ENCODE measurements at places on chromosomes 7 and 10.

GRCh38 chr10:125022671-125023070 lies 80.7 kb downstream of the ZRANB1 start:
- no peak for DNase-seq

DNA sequence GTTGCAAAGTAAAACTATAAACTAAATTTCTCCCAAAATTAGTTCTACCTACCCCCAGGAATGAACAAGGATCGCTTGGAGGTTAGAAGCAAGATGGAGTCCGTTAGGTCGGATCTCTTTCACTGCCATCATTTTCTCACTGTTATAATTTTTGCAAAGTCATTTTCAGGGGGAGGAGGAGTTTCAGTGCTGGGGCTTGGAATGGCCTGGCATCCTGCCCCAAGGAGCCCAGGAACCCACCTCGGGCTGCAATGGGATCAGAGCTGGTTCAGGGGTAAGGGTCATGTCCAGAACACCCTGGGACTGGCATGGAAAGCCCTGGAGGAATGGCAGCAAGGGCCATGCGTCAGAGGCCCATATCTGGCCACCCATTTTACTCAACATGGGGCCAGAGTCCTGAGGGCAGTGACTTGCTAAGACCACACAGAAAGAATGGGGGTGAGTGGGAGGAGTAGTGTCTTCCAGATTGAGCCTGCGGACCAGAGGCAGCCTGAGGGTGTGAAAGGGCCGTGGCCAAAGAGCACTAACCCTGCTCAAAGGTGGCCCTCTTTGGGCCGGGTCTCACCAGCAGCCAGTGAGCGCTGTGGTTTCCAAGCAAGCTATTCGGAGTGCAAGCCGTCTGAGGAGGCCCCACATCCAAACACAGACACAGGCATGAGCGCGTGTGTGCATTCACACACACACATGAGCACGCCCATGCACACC lies 31.8 kb downstream of the GPRIN2 start:
- no peak for DNase-seq

DNA sequence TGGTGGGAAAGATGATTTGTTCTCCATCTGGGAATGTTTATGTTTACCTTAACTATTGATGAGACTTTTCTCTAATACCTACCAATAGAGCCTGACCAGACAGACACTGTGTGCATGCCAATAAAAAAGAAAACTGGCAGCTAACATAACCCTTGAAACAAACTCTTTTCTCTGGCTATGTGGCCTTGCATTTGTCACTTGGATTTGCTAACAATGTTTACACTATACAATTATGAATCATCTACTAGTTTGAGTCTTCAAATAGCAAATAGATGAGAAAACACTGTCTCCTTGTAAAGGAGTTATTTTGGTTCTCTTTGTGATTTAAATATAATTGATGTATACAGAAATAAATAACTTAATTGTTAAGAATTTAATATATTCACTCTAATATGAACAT lies 273.1 kb downstream of the SEMA3D start:
- DNase-seq: no peak

- DNase-seq: no peak
Measured at GRCh38 chr10:11468126-11468742, 143.2 kb downstream of the USP6NL start.

DNA sequence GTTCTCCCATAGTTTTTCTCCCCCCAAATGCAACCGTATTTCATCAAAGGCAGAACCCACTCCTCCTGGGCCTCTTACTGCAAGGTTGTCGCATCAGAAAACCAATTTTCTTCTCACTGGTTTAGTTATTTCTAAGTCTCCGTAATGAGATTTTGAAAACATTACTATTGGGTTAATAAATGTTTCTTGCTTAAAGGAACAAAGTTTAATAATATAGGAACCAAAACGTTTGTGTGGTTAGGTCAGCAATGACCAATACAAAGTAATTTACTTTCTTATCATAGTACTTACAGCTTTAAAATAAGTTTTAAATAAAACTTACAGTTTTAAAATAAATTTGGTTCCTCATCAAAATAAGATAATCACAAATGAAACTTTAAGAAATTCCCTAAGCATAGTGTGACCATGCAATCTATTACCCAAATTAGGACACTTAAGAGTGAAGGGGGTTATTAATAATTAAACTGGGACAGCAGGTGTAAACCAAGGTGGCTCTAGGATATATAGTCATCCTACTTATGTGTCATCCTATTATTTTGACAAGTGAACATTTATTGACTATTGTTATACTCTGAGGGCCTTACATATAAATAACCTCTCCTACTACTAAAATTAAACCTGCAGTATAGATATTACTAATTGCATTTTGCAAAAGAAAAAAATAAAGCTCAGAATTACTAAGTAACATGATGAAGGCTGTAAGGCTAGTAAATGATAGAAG lies 415.4 kb upstream of the LRRN3 start:
- DNase-seq: no peak

- no peak for DNase-seq
Measured at GRCh38 chr10:52523696-52524095, 209.6 kb downstream of the DKK1 start.

GRCh38 chr7:77797734-77798393 lies 370 bp downstream of the TMEM60 start:
- DNase-seq: peak; percentile 50

GRCh38 chr7:142356166-142356565 lies 98.3 kb upstream of the PRSS58 start:
- DNase-seq: no peak

DNA sequence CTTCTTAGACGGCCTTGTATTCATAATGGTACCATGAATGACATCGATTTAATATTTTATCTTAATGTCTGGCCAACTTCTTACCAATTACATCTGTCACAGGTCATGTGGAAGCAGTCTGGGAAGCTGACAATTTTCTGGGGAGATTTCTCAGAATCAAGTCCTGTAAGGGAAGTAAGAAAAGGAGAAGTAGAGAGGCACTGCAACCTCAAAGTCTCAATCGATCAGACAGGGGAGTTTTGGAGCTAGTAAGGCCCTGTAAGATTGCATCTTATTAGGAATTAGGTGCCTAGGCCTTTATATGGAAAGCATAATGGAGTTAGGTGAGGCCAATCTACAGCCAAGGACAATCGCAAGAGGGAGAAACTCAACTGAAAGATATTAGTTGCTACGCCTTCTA lies 694.6 kb upstream of the SORCS1 start:
- no peak for DNase-seq

DNA sequence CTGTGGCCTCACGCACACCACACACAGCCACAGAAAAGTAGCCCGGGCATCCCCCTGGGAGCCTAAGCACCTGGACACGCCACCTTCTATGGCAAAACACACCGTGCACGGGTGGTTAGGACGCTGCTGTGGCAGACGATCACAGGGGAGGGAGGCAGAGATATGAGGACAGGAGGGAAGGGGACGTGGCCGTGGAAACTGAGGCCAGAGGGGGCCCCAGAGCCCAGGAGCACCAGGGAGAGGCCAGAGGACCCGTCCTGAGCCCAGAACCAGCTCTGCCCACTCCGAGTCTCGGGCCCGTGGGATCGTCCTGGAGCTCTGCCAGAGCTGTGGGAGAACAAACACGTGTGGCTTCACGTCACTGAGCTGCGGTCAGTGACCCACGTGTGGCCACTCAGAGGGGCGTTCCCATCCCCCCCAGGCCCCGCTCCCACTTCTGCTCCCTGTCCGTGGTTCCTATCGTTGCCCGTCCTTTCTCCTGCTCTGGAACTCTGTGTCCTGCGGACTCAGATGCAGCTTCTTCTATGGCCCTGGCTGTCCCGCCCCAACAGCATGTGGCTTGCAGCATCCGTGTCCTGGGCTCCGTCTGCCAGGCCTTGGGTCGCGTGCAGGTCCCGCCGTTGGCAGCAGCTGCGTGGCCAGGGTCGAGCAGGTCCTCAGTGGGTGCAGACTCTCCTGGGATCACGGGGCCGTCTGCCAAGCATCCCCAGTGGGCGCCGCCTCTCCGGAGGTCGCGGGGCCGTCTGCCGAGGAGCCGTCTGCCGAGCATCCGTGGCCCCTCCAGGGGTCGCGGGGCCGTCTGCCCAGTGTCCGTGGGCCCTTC lies 31.0 kb downstream of the GET4 start:
- DNase-seq: no peak

DNA sequence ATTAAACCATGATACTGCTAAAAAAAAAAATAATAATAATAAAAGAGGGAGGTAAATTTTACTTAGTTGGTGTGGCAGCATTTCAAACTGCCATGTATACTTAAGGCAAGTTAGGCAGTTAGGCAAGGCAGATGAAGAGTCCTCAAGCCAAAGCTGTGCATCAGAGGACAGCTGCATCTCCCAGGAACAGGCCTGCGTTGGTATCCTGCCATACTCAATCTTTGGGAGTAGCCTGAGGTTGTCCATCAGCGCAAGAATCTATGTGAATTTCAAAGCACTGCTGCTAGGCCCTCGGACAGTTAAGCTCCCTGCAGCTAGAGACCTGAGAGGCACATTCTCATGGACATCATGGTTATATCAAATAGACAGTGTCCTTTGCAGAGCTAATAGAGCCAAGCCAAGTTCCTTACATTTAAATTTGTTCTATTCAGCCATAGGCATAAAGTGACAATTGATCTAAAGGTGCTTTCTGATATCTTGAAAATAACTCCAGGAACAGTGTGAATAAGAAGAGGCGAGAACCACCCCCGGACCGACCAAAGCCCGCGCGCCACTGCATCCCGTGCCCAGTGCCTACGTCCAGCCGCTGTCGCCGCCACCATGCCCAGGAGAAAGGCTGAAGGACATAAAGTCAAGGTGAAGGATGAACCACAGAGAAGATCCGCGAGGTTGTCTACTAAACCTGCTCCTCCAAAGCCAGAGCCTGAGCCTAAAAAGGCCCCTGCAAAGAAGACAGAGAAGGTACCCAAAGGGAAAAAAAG lies 310.6 kb downstream of the SEMA3D start:
- DNase-seq: no peak

DNA sequence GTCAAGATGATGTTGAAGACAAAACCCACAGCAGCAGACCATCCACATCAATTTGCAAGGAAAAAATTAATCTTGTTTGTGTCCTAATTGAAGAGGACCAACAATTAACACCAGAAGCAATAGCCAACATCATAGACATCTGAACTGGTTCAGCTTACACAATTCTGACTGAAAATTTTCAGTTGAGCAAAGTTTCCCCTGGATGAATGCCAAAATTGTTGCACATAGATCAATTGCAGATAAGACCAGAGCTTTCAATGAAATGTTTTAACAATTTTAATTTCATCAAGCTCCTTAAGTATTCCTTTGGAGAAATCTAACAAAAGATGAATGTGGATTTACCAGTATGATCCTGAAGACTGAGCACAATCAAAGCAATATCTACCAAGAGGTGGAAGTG lies 168.6 kb downstream of the CTNNA3 start:
- no peak for DNase-seq

GRCh38 chr10:132336064-132336746 lies 4.2 kb downstream of the LRRC27 start:
- no peak for DNase-seq

DNA sequence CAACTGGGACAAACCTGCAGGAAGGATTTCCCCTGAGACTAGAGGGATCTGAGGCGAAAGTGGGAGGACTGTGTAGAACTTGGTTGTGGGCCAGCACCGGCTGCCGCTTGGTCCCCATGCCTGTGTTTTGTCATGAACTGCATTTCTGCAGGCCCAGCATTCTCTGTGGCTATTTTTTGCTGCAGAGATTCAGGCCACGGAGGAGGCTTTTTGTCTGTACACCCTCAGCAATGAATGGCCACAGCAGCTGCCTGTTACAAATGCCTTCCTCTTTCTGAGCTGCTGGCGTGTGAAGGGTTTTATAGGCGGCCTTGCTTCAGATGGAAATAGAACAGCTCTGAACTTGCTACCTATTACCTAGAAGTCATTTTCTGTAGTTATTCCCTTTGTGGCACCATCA lies 164.4 kb downstream of the SH2D4B start:
- no peak for DNase-seq

DNA sequence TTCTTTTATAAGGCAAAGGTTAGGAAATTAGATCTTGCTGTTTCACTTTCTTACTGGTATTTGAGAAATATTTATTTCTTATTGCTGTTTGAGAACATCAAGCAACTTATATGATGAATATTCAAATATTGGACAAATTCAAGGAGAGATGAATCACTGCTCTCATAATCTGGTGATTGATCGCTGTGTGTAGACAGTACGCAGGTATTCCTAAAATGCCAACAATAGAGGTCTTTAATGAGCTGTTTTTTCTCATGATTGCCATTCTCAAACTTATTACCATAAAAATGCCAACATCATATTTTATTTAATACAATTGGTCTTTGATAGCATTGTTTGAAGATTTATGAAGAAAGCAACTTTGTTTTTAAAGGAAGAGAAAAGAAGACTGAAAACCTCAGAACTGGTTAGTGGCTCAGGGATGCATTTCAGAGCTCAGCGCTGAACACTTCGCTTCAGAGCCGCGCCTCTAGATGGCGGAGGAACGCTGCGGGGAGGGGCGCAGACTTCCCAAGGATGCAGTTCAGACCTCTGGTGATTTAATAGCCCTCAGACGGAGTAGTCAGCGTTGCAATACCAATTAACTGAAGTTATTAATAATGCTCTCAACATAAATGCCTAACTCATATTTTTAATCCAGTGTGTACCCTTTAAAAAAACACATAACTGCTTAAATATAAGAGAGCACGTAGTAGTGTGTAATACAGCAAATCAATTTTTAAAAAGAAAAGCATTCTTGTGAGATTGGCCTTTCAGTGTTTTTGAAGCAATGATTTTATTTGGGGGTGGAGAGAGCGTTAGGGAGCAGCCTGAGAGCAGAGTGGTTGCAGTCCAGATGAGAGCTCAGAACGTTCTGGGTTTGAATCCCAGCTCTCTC lies 38.5 kb upstream of the STEAP4 start:
- DNase-seq: peak; percentile 66

DNA sequence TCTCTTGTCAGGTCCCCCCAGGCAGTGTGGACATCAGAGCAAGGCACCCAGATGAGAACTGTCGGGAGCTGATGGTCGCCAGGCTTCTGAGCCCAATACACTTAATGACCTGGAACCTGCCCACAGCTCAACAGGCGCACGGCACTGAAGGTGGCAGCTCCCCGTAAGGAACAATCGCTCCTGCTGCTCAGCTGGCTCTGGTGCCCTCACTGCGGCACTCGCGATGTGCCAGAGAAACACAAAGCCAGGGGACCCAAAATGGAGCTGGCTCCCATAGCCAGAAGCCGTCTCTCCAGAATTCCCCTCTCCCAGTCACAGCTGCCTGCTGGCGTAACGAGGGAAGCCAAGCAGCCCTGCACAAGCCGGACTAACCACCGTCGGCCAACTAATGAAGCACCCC lies 6.3 kb downstream of the CALN1 start:
- DNase-seq: no peak

- DNase-seq: peak; percentile 60
Measured at GRCh38 chr7:129188892-129189660, 643 bp downstream of the SMO start.

DNA sequence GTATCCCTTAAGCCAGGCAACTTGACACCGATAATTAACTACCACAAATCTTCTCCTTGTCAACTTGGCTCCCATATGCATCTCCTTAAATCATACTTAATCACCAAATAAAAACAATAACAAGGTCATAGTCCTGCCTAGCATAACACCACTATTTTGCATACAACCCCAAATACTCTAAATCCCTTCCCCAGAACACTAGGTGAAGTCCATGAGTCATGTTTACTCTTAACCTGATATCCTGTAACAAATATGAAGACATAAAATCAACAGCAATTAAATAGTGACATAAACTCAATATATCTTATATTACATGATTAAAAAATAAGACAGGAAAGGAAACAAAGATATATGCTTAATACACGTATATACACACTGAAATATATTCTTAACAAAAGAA lies 362.0 kb downstream of the ETV1 start:
- DNase-seq: no peak
